ENCODE measurements at places on chromosomes 6 and 20.

- no peak for DNase-seq
Measured at GRCh38 chr6:62891065-62891647, 320.1 kb upstream of the FKBP1C start.

GRCh38 chr6:39593646-39594045 is 131.6 kb downstream of the KIF6 start:
- no peak for DNase-seq

DNA sequence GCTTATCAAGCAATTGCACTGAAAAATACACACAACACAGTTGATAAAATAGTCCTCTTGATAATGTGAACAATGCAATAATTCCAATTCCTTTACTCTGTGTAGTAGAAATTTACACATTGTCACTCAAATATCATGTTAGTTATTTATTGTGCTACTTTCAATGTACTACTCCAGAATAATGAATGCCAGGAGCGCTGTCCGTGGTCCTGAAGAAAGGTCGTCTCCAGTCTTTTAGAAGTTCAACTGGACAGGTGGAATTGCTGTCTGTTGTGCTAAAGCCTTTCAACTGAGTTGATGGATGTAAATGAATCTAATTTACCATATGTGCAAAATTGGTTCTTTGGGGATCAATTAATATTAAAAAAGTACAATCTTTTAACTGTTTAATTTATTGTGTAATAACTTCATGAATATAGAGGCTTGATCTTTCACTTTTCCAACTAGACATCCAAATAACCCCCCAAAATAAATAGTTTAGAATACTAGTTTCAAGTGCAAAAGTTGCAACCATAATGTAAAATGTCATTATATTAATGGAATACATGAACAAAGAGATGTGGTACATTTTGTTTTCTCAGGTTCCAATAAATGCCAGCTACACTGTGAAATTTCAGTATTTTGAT is 3.2 kb downstream of the GRIK2 start:
- peak; percentile 20 for DNase-seq

GRCh38 chr20:61916318-61916891 is 149.3 kb downstream of the TAF4 start:
- no peak for DNase-seq

DNA sequence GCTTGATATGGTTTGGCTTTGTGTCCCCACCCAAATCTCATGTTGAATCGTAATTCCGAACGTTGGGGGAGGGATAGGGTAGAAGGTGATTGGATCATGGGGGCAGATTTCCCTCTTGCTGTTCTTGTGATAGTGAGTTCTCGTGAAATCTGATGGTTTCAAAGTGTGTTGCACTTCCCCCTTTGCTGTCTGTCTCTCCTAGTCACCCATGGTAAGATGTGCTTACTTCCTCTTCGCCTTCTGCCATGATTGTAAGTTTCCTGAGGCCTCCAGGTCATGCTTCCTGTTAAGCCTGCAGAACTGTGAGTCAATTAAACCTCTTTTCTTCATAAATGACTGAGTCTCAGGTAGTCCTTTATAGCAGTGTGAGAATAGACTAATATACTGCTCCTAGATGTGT is 19.9 kb downstream of the PFDN4 start:
- DNase-seq = peak; percentile 86

GRCh38 chr20:5061213-5061612 is 58.5 kb downstream of the PCNA start:
- DNase-seq = no peak

DNA sequence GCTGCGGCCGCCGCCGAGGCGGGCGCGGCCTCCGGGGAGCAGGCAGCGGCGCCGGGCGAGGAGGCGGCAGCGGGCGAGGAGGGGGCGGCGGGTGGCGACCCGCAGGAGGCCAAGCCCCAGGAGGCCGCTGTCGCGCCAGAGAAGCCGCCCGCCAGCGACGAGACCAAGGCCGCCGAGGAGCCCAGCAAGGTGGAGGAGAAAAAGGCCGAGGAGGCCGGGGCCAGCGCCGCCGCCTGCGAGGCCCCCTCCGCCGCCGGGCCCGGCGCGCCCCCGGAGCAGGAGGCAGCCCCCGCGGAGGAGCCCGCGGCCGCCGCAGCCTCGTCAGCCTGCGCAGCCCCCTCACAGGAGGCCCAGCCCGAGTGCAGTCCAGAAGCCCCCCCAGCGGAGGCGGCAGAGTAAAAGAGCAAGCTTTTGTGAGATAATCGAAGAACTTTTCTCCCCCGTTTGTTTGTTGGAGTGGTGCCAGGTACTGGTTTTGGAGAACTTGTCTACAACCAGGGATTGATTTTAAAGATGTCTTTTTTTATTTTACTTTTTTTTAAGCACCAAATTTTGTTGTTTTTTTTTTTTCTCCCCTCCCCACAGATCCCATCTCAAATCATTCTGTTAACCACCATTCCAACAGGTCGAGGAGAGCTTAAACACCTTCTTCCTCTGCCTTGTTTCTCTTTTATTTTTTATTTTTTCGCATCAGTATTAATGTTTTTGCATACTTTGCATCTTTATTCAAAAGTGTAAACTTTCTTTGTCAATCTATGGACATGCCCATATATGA is 3.2 kb downstream of the MARCKS start:
- DNase-seq = no peak

- DNase-seq = no peak
Measured at GRCh38 chr6:45000833-45001232, 327.3 kb upstream of the RUNX2 start.

DNA sequence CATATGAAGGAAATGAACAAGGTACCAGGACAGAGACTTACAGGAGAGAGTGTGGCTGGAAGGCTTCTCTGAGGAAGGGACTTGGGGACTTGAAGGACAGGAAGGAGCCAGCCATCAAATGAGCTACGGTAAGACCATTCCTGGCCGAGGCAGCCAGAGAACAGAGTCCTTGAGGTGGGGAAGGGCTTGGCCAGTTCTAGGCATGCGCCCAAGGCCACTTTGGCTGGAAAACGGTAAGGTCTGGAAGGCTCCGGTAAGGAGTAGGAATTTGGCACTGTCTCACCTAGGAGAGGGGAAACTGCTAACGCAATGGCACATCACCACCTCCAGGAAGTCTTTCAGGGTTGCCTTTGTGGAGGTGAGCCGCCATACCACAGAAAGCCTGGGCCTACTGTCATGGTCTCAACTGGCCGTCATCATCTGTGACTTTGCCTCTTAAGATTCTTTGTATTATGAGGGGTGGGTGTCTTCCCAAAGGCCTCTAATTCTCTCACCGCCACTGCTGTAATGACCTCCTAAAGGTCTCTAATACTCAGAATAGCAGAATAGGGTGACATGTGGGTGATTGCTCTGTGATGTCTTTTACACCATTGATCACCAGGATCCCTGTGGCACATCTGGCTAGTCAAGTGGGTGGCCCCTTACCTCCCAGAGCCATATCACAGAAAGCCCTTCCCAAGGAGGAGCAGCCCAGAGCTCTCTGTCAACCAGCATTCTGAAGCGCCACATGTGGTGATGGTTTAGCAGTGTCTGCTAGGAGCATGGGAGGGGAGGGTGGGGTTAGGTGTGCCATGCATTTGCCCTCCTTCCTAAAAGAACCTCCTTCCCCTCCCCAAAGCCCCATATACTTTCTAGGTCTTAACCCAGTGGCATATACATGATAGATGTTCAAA is 17.7 kb upstream of the STX16 start:
- no peak for DNase-seq

DNA sequence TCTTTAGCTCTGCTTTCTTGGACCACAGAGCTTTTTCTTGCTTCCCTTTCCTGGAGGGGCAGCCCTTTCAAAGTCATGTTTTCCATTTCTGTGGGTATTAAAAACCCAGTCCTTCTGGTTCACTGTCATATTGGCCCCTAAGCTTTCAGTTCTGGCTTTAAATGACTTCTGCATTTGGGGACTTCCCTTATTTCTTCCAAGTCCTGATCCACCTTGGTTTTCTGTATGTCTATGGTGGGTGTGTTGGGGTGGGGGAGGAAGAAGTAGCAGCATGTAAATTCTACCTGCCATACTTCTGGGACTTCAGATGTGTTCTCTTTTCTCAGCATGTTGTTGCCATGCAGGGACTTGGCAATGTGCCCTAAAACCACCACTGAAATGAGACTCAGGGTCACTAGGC is 77.1 kb upstream of the EMILIN3 start:
- peak; percentile 95 for DNase-seq

DNA sequence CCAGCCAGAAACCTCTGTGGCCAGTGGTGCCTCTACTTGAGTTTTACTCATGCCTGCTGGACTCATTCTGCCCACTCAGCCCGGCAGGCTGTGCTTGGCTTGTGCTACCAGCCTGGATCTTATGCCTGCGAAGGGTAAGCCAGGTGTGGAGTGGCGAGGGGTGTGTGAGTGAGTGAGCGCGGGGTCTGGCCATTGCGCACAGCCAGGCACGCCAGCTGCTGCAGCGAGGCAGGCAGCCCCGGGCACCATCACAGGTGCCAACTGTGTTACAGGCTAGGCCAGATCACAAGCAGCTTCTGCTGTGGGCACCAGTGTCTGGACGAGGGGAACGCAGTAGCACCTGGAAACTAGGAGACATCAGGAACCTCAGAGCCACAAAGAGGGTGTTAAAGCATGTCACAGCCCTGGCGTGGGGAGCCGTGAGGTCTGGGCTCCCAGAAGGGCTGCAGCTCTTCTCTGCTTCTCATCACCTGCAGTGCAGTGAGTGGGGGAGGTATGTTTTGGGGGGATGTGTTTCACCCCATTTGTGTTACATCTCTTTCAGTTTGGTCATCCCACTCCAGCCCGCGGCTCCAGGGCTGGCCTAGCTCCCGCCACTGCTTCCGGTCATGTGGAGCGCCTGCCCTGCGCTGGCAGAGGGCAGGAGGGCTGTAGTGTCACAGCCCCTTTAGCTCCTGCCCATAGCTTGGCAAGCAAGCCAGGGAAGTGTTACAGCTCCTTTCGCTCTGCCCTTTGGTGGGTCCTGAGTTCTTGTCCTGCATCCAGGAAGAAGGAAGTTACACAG is 379.7 kb upstream of the IMPG1 start:
- no peak for DNase-seq

DNA sequence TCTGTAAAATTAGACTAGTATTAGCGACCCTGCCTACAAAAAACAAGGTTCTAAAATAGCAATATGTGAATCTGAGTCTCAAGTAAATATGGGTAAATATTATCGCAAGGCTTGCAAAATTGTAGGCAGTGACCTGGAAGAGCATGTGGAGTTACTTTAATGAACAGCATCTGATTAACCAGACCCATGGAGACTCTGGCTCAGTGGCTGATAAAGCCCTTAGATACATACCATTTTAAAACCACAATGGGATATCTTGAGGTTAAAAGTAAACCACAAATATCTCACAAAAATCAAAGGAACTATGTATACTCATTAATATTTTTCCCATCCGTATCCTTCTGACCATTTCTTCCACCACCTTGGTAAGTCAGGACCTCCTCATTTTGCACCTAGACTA is 187.0 kb downstream of the MTFR2 start:
- no peak for DNase-seq

Data from MV-4-11 (cell line).